ENCODE measurements at places on chromosomes 2 and 18.

- no peak for DNase-seq
Observed at GRCh38 chr18:34773378-34773777, 63.3 kb downstream of the DTNA start.

DNA sequence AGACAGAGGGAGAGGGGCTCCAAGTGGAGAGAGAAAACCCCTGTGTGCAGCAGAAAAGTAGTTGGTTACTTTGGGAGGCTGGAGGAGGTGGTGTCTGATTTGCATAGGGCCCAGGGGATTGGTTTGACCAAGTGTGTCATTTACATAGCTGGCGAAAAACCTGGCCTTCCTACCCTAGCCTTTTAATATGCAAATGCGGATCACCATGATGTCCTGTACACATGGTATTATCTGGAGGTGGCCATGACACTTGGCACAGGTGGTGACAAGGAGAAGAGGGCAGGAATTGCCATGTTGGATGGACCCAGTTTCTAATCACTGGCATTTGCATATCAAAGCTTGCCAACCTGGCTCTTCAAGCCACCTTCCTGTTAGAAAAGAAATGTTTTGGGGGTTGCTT, 120.8 kb upstream of the CHAC2 start:
- no peak for DNase-seq

DNA sequence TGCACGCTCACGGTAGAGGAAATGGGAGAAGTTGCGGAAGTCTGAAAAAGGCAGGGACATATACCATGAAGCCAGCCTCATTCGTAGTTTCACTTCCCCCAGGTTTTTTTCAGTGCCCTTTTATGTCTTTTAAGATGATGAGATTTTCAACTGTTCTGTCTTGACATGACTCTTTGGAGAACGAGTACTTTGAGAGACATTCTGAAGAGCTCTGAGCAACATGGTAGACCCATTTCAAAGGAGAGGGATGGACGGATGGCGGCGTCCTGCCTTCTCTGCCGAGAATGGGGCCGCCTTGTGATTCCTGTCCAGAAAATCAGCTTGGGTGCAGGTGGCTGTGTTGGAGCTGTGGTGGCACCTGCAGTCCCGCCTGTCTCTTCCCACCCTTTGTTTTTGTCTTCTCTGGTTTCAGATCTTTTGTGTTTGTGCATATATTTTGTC, 41.7 kb downstream of the SH3BP4 start:
- DNase-seq: no peak

GRCh38 chr2:38438133-38438882, 61.2 kb upstream of the ATL2 start:
- DNase-seq: no peak

GRCh38 chr2:11764359-11764758, 17.9 kb downstream of the LPIN1 start:
- no peak for DNase-seq

- no peak for DNase-seq
Observed at GRCh38 chr18:11148680-11149440, 509 bp downstream of the PIEZO2 start.

GRCh38 chr2:209314653-209315052, 109.2 kb upstream of the MAP2 start:
- no peak for DNase-seq

GRCh38 chr2:30188292-30188691, 41.5 kb downstream of the YPEL5 start:
- no peak for DNase-seq

DNA sequence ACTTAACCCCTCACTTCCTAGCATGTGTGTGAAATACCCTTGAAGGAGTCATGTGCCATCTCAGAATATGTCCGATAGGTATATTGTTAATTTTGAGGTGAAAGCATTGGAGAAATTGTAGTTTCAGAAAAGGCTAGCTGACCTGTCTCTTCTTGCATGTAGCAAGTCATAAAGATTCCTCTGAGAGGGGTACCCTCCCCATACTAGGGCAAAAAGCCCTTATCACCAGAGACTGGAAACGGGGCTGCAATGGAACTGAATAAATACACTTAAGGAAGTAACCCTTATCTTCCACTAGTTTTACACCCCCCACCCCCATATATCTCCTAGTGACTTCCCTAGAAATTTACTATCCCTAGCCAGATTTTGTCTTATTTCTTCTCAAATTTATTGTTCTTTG, 1.8 kb upstream of the SF3B6 start:
- no peak for DNase-seq

DNA sequence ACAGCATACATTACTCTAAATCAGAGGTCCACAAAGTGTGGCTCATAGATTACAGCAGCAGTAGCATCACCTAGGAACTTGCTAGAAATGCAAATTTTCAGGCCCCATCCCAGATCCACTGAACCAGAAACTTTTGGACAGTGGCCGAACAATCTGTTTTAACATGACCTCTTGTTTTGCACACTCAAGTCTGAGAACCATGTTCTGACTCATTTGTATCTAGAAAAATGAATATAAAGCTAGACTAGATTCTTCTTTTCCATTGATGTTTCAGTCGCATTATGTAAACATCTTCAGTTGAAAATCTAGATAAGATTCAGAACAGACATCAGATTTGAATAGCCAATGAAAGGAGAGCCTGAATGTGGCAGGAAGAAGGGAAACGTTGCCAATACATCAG, 608.8 kb downstream of the LRP1B start:
- DNase-seq: no peak

GRCh38 chr18:13984080-13984479, 68.7 kb upstream of the MC2R start:
- DNase-seq: no peak

GRCh38 chr2:216692636-216693413, 2.5 kb downstream of the IGFBP5 start:
- DNase-seq: no peak

GRCh38 chr2:180692322-180692721, 288.1 kb upstream of the UBE2E3 start:
- no peak for DNase-seq

GRCh38 chr18:74589021-74589420, 8.6 kb upstream of the ZNF407 start:
- no peak for DNase-seq

DNA sequence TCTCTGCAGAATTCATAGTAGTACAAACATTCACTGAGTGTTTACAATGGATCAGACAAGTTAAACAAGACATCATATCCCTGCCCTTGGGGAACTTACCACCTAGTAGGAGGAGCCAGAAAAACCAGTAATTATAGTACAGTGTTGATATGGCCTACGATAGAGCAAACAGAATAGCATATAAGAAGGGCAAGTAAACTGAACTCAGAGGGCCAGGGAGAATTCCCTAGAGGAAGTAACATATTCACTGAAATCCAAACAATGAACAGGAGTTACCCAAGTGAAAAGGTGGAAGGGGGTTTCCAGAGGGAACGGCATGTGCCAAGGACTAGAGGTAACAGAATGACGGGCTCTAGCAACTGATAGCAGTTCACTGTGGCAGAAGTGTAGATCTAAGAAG, 34.1 kb downstream of the NHEJ1 start:
- DNase-seq: no peak

DNA sequence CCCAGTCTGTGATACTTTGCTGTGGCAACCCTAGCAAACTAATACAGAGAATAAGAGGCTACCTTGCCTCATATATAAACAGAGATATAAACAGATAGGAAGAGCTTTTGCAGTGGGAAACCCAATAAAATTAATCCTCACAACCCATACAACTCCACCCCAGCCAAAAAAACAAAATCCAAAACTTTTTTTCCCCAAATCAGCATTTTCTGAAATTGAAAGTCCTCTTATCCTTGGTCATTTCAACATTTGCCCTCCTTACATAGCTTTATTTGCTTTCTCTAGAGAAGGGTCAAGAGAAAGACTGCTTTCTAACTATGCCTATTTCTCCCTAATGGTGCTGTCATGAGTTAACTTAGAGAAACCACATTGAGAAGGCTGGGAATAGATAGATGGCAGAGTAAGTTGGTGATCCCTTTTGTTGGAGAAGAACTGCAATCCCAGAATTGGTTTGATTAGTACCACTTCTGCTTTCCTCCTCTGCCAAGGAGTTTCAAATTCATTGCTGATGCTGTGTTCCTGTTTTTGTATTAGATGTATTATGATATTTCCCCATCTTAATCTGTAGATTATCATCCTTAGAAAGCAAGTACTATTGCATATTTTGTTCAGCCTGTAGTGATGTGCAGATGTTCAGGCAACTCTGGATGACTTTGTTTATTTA, 76.5 kb upstream of the B3GNT2 start:
- no peak for DNase-seq

DNA sequence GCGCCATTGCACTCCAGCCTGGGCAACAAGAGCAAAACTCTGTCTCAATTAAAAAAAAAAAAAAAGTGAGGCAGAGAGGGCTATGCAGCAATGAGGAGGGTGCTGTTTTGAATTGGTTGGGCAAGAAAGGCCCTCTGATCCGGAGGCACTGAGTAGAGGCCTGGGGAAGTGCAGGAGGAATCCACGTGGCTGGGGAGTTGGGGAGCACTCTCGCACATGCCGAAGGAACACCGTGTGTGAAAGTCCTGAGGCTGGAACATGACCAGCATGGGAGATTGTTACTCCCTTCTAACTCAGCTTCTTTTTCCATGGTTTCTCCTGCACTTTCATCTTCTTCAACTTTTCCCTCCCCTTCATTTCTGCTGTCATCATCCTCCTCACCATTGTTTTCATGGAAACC, 347.9 kb upstream of the HS6ST1 start:
- no peak for DNase-seq

- DNase-seq: no peak
Observed at GRCh38 chr2:33146102-33146501, 199.3 kb downstream of the LTBP1 start.

DNA sequence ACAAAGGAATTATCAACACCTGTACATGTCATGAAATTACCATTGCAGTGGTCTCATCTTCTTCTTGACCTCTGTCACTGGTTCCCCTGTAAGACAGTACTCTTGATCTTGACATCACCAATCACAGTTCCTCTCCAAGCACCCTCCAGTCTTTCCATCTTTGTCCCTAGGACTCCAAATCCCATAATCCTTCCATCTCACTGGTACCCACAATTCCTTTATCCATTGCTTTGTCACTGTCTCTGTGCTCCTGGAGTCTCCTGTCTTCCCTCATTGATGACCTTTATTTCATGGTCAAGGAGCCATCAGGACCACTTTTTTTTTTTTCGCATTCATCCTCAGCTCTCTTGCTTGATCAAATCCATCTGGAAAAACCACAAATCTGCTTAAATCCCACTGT, 56.7 kb downstream of the COL4A3 start:
- no peak for DNase-seq

- no peak for DNase-seq
Observed at GRCh38 chr18:47949202-47949601, 18.7 kb upstream of the SMAD2 start.

DNA sequence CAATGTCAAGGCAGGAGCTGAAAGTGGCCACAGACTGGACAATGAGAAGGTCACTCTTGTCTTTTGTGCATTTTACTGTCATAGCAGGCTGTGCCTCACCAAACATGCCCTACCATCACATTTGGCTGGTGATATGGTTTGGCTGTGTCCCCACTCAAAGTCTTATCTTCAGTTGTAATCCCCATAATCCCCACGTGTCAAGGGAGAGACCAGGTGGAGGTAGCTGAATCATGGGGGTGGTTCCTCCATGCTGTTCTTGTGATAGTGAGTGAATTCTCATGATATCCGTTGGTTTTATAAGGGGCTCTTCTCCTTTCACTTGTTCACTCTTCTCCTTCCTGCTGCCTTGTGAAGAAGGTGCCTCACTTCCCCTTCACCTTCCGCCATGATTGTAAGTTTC, 49.6 kb upstream of the STPG4 start:
- DNase-seq: no peak

GRCh38 chr2:179181002-179181401, 83.6 kb downstream of the SESTD1 start:
- DNase-seq: no peak

DNA sequence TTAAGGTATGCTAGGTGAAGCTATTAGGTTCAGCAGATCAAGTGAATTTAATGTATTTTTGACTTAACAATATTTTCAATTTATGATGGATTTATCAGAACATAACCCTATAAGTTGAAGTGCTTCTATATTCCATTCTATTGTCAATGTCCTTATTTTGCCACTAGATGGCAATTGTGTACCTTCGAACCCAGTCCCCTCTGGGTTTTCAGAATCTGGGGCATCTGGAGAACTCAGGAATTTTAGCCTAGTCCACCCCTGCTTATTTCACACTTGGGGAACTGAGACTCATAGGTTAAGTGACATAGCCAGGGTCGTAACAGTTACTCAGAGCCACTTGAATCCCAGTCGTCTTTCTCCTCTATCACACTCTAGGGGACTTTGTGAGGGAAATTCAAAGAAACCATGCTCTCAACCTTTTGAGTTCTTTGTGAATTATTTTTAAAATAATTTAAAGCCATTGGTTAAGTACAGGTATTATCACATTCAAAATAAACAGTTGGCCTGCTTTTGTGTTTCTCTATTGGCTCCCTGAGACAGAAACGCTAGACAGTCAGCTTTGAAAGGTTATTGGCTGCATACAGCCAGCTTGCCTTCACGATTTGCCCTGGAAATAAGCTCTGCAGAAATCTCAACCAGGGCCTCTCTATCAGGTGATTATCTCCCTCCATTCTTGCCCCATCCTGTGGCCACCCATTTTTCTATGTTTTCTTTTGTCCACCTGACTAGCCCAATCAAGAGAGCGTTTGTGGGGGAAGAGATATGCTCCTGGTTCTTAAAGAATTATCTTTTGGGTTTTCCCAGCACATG, 145.0 kb downstream of the TTC27 start:
- DNase-seq: peak; percentile 39

GRCh38 chr2:161070693-161071479, 89.3 kb upstream of the TANK start:
- DNase-seq: no peak

- no peak for DNase-seq
Observed at GRCh38 chr18:8816220-8816619, 110.9 kb downstream of the MTCL1 start.

DNA sequence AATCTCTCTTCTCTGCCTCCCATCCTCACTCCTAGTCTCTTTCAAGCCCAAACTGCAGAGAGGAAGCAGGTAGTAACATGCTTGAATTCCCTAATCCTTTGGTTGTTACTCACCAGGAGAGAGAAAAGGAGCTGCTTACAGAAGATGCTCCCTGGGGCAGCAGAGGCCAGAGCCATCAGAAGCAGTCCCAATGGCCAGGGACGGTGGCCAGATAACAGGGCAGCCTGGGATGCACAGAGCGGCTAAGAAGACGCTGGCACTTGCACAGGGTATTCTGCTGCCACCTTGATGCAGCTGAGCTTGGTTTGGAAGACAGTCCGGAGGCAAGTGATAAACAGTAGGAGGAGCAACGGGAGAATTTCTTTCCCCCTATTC, 250 bp downstream of the DSC1 start:
- DNase-seq: no peak

- no peak for DNase-seq
Observed at GRCh38 chr2:172404824-172405223, 22.6 kb upstream of the ITGA6 start.

GRCh38 chr2:112887964-112888749, 22.8 kb upstream of the IL37 start:
- no peak for DNase-seq

- DNase-seq: no peak
Observed at GRCh38 chr2:36562973-36563532, 34.9 kb downstream of the FEZ2 start.

- no peak for DNase-seq
Observed at GRCh38 chr2:200430017-200430416, 79.9 kb downstream of the KCTD18 start.
